Activated naive CD4-positive, alpha-beta T cell (primary cell): ENCODE measurements at places on chromosomes 3 and 15.

DNA sequence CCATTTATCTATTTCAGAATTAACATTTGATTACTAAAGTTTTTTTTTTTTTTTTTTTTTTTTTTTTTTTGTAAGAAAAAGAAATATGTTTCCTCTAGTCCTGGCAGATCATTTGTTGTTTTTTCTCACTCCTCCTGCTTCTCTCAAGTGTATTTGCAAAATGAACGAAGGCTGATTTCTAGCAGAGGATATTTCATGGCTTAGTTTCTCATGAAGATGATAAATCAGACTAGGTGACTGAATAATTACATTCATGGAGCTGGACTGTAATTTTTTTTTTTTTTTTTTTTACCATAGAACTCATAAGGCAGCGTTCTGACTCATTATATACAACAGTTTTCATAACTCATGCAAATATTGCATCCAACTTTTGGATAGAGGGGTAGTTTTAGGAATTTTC is 332.5 kb upstream of the SEMA6D start:
- DNase-seq, result no peak

- no peak for DNase-seq
These were observed 419.5 kb upstream of the NAALADL2 start for GRCh38 chr3:174439331-174440252.

DNA sequence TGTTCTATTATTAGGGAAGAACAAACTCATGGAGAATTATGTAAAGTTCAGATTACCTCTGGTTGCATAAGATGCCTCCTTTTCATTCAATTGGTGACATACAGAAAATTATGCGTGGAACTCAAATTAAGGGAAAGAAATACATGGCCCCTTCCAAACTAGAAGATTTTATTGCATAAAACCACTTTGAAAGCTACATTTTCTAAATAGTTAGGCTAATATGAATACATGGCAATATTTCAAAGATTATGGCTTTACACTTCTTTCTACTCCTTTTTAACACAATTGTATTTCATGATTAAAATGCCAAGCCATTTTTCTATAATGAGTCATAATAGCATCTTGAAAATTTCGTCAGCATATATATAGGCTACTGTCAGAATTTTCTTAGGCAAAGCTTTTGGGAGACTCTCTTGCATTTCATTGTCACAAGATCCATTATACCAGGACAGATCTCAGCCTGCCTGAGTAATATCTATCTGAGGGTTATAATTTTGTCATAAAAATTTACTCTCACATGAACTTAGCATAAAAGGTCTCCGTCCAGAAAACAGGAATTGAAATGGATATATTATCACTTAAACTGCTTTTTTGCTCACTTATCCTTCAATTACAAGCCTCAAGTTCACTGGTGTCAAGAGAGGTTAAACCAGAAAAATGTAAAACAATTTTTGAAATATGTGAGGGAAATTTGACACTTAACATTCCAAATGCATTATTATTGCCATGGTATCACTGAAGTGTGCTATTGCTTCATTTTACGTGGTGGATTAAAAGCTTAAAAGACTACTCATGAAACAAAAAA is 37.1 kb downstream of the CPA3 start:
- DNase-seq, result no peak

- DNase-seq, result no peak
These were observed 106.3 kb downstream of the SNRPN start for GRCh38 chr15:25060996-25061620.

DNA sequence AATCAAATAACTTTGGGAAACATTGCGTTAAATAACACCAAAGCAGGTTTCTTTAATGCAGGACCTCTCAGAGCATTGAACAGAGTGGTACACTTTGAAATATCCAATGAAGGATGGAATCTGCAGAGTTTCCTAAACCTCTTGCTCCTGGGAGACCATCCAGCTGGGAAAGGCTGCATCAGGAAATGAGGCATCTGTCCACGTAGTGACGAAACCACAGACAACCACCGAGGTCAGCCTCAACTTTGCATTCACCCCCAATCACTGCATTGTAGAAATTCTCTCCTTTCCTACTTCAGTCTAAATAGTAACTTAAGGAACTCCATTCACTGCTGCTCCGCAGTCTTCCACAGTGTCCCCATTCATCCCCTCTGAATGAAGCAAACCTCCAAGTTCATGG is 41.5 kb upstream of the CDV3 start:
- DNase-seq, result no peak

- DNase-seq, result no peak
These were observed 77.4 kb downstream of the MB21D2 start for GRCh38 chr3:192840143-192840836.
